ENCODE measurements at places on chromosomes 11 and 22.

- DNase-seq, result no peak
These were observed 6.0 kb downstream of the WNT11 start for GRCh38 chr11:76200006-76200940.

GRCh38 chr11:114171257-114172054 lies 111.9 kb downstream of the ZBTB16 start:
- no peak for DNase-seq

DNA sequence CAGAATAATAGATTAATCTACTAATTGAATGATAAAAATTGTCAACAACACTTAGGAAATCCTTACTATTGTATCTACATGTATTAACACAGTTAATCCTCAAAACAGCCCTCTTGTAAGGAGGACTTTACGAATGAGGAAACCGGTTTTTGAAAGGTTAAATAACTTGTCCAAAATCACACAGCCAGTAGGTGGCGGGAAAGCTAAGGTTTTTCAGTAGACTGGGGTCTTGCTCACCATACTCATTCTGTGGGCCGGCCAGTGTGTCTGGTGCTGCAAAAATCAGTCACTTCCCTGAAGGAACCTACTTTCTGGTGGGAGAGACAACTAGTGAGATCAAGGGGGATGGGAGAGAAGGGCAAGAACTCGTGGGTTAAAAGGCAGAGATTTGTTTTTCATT lies 3.8 kb downstream of the DCPS start:
- no peak for DNase-seq

DNA sequence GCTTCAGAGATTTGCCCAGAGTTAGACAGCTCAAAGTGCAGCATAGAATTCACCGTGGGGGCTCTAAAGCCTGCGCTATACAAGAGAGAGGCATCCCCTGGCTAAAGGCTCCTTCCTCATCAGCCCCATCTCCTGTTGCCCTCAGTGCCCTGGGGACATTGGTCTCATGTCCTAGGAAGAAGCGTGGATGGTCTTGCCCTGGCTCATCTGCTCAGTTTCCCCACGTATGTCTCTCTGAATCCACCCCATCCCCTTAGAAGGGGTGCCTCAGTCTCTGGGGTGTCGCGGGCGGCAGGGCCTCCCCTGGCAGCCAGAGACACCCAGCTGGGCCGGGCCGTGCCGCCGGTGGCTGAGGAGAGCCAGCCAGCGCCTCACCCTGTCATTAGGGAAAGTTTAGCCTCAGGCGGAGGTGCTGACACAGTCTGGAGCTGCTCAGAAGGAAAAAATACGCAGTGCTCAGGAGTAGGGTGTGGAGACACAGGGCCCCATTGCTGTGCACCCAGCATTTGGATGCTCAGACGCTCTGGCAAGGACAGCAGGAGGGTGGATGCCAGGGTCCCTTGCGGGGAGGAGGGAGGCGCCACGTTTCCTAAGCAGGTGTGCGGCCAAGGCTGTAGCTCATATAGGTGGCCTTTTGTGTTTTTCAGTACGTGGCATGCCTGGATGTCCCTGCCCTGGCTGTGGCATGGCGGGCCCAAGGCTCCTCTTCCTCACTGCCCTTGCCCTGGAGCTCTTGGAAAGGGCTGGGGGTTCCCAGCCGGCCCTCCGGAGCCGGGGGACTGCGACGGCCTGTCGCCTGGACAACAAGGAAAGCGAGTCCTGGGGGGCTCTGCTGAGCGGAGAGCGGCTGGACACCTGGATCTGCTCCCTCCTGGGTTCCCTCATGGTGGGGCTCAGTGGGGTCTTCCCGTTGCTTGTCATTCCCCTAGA lies 1.3 kb downstream of the SLC39A13 start:
- DNase-seq, result no peak

Measured in activated CD4-positive, alpha-beta T cell treated with anti-CD3 and anti-CD28 coated beads for 4 hours (primary cell).